Natural killer cell (primary cell): ENCODE measurements at places on chromosomes 4 and X. TPM values are rescaled to one million over a fixed set of nuclear protein-coding genes. Genes with fewer than 3 reads are reported as not detected.

Gene CENPVL1
- not detected for total RNA-seq

Gene GYPE
- 0.31 TPM for total RNA-seq

Gene CCDC149
- total RNA-seq = 0.86 TPM

Gene ZNF711
- total RNA-seq = 1.7 TPM

Gene IL9R
- 3.4 TPM for total RNA-seq

Gene PABPC5
- total RNA-seq = not detected

Gene MBTPS2
- 5.6 TPM for total RNA-seq

Gene SPANXA1
- total RNA-seq = not detected
